ENCODE measurements at places on chromosomes 7 and 10.

GRCh38 chr7:46191296-46191695 is 270.2 kb upstream of the IGFBP3 start:
- no peak for DNase-seq

- no peak for DNase-seq
These were observed 55.7 kb upstream of the CREB5 start for GRCh38 chr7:28356619-28357018.

GRCh38 chr7:134845461-134845860 is 66.0 kb downstream of the CALD1 start:
- DNase-seq: no peak

DNA sequence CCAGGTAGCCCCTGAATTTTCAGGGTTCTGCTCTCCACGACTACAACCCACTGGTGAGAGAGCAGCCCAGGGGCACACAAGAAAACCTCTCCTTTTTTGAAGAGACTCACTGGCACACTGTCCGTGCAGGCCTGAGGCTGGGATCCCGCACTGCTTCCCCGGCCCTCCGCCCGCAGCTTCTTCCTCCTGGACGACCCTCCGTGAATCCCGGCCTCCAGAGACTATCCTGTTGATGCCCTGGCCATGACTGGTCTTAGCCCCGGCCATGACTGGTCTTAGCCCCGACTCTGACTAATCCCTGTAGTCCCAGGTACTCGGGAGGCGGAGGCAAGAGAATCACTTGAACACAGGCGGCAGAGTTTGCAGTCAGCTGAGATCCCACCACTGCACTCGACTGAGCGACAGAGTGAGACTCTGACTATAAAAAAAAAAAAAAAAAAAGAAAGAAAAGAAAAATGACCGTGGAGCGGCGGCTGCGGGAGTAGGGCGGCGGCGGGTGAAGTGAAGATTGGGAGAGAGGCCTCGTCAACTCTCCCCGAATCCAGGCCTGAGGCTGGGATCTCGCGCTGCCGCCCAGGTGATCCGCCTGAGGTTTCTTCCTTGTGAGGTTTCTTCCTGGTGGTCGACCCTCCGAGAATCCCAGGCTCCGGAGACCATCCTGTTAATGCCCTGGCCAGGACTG is 196.4 kb downstream of the ZNF716 start:
- no peak for DNase-seq

GRCh38 chr7:38373155-38373554 is 99.7 kb upstream of the TARP start:
- DNase-seq: no peak

GRCh38 chr7:96508371-96508770 is 186.5 kb upstream of the SLC25A13 start:
- no peak for DNase-seq

- peak; percentile 69 for DNase-seq
These were observed 161.7 kb upstream of the BMPER start for GRCh38 chr7:33743594-33743993.

DNA sequence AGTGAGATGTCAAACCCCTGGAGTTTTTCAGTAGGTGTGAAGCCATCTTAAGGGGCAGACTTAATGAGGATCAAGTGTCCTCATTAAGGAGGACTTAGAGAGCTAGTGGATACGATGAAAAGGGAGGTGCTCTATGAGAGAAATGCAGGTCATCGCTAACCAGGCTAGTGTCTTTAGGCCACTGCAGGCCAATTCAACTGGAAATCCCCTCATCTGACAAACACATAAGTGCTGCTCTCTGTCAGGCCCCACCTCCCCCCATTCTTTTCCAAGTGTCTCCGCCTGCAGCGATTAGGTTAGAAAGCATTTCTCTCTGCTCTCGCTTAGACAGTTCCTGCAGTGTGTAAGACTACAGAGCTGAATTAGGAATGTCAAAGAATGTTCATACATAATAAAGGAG is 33.7 kb downstream of the RBM28 start:
- DNase-seq: no peak

DNA sequence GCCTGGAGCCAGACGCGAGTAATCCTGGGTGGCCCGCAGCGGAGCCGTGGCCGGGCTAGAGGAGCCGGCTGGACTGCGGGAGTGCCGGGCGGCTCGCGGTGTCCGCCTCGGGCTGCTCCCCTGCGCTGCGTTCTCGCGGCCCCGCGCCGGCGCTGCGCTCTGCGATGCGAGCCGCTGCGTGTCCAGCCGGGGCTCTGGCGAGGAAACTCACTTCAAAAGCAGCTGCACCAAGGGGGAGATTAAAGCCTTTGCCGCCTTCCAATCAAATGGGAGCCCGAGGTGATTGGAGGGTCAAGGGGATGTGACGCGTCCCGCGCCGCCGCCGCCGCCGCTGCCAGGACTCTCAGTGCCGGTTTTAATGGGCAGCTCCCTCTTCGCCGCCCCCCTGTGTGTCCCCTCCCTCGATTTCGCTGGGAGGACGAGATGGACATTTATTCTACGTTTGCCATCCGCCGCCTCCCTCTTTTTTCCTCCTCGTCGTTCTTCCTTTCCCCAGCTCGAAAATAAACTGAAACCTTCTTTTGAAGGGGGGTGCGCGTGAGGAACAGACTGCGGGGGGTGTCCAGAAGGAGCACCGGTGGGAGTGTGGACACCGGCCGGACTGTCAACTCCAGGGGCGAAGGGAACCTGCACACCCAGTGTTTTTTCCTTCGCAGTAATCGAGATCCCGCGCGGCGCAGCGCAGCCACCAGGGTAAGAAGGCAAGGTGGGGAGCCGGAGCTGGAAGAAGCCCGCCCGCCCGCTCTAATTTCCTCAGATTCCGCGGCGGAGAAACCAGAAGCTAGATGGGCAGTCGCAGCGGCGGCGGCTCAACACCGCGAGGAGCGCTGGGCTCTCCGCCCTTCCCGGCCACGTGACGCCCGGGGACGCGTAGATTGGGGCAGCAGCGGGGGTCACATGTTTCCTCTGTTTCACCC is at the start of gene ZNF503:
ZNF503 (minus strand) TSS at position 196 of the 917 bp plus-strand sequence. CDS start 345 bp downstream, outside the sequence.
- DNase-seq: peak; percentile 96

DNA sequence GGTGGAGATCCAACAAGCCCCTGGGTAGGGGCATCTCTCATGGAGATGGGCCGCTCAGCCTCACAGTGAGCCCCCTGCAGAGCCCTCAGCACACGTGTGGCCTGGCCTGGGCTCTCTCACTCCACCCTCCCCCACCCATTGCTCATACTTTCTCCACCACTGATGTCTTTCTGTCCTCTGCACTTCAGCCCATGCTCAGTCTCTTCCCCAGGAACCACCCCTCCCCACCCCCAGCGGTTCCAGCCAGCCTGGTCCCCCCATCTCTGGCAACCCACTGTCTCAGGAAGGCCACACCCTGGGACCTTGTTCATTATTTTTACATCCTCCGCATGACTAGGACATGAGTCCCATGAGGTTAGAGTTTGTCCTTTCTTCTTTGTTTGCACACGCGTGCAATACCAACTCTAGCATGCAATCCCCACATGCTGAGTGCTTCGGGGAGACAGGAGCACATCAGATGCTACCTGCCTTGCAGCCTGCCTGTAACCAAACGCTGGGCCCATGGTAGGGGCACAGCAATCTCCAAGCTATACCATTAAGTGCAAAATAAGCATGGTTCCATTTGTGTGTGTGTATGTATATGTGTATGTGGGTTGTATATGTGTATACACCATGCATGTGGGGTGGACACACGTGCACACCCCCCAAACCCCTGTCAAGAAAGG is 408.4 kb upstream of the FOXK1 start:
- no peak for DNase-seq

DNA sequence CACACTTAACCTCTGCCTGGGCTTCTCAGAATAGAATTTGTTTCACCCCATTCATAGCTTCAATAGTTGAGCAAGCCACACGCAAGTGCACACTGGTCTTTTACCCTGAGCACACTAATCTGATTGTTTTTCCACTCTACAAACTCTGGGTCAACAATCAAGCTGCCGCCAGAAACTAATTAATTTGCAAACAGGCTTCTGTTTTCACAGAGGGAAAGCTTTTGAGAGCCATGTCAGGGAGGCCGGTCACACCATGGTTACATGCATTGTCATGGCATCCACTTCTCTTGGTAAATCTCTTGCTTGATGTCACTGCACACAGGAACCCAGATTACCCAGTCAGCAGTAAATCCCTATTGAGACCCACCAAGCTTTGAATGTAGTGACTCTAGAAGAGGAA is 154.2 kb downstream of the SEMA3A start:
- no peak for DNase-seq

- DNase-seq: no peak
These were observed 107.8 kb upstream of the PLXNA4 start for GRCh38 chr7:132683896-132684690.

DNA sequence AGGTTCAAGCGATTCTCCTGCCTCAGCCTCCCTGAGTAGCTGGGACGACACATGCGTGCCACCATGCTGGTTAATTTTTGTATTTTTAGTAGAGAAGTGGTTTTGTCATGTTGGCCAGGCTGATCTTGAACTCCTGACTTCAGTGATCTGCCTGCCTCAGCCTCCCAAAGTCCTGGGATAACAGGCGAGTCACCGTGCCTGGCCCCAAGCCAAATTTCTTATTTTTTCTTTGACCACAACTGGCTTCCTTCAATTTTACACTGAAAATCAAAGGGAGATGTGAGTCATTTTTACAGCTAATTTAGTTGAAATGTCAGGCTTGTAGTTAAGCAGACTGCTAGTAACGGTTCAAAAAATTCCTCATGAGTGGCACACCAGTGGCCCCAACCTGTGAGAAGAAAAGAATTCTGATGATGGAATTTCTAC is 7.8 kb downstream of the RNF216 start:
- peak; percentile 52 for DNase-seq

DNA sequence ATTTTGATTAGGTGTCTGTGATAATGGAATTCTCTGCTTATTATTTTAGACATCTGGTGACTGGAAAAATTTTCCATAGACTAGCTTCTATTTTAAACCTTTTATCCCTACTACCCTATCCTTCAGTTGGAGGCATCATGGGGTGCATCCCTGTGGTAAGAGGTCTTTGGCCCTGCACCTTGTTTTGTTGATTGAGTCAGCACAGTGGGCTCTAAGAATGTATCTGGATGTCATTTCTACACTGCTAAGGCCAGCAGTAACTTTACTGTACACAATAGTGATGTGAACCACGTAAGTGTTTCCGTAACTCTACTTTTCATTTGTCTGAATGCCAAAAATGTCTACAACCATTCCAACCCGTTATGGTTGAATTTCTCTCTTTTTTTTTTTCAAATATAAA is 75.6 kb downstream of the ADAM22 start:
- no peak for DNase-seq

DNA sequence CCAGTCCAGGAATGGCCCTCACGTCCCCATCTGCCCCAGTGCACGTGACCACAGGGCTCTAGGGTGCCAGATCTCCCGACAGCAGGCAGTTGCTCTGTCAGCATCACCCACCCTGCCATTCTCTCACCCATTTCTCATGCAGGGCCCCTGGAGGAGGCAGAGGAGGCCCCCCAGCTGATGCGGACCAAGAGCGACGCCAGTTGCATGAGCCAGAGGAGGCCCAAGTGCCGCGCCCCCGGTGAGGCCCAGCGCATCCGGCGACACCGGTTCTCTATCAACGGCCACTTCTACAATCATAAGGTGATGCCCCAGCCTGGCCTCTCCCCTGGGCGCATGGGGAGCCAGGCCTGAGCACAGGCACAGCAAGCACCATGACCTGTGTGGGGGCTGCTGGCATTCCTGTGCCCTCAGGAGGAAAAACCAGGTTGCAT is 6.1 kb upstream of the DEPP1 start:
- DNase-seq: no peak

DNA sequence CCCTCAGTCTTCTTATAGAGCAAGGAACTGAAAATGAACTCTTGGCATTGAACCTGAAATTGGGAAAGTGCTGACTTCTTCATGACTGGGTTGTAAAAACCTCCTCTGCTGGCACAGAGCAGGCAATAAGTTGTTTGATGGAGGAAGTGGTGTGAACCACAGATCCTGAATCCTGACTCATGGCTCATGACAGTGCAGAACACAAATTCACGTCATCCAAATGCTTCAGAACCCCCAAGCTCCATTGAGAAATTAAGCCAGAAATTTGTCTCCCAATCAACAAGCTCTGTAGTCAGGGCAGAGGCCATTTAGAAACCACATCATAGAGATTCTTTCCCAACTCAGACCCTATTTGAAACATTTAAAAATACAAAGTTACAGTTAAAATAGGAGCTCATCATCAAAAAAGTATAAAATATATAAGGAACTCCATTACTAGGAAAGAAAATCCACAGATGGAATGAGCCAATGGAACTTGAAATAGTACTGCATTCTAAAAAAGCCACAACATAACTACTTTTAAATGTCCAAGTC is 10.3 kb upstream of the STK17A start:
- peak; percentile 81 for DNase-seq

DNA sequence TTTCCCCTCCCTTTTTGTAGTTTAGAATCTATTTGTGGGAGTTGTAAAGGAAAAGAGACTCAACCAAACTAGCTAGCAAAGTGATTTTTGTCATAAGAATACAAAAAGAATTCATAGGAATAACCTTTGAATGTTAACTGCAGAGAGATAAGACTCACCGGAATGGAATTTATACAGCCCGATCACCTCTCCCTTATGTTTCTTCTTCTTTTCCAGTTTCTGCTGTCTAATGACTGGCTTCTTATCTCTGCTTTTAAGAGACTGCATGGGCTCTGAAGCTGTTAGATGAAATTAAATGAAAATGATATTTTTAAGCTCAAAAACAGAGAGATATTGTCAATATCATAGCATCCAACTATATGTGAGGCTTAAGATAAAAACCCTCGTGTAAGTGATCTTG is 1095.9 kb downstream of the REEP3 start:
- no peak for DNase-seq

GRCh38 chr10:21495002-21495751 is 30.3 kb downstream of the SKIDA1 start:
- no peak for DNase-seq

- DNase-seq: peak; percentile 22
These were observed 62.6 kb upstream of the CACNA2D1 start for GRCh38 chr7:82506208-82506607.

GRCh38 chr7:158453663-158454062 is 134.0 kb downstream of the PTPRN2 start:
- no peak for DNase-seq

DNA sequence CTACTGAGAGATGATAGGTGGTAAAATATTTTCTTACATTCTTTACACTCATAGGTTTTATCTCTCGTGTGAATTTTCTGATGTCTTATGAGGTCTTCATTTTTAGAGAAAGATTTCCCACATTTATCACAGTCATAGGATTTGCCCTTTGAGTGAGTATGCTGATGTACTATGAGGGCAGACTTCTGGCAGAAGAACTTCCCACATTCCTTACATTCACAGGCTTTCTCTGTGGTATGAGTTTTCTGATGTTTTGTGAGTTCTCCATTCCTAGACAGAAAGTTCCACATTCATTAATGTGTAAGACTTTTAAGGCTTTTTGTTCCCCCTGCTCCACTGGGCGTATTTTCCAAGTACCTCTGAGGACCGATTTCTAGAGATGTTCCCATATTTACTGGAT is 23.5 kb downstream of the ZNF25 start:
- no peak for DNase-seq
